ENCODE measurements at places on chromosomes 11 and 22. TPM values are rescaled to one million over a fixed set of nuclear protein-coding genes. Genes with fewer than 3 reads are reported as not detected.

Gene DGKZ
- 26.1 TPM for polyA plus RNA-seq

Gene DDX25
- polyA plus RNA-seq, result 0.51 TPM

Gene MED17
- polyA plus RNA-seq, result 30.8 TPM

Gene BLID
- 0.32 TPM for polyA plus RNA-seq

Gene C1QTNF5
- polyA plus RNA-seq, result 5.7 TPM

Gene GAS2L1
- polyA plus RNA-seq, result 9.8 TPM

Gene APOA4
- polyA plus RNA-seq, result 0.19 TPM

Gene SCGB1C1
- polyA plus RNA-seq, result not detected

DNA sequence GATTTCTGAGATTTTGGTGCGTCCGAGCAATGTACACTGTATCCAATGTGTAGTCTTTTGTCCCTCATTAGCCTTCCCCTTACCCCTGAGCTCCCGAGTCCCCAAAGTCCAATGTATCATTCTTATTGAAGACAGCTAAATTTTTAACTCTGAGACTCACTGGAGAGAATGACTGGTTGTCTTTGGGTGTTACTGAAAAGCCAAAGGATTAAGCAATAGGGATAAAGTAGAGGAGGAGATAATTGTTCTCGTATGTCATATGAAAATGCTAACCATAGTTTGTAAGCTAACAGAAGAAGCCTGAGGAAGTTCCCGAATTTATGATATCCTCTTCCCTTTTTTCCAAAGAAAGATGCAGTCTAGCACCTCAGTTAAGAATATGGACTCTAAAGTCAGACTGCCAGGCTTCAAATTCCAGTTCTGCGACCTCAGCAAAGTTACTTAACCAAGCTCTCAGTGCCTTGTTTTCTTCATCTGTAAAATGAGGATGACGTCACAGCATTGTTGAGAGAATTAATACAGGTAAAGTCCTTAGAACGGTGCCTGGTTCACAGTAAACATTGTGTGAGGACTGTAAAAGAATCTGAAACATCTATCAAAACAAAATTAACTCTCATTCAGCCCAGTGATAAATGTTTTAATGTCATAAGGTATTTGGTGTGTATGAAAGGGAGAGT is 1.6 kb upstream of the MSANTD2 start:
- no peaks in the 10 kb centered on the region for H3K36me3 ChIP-seq
- no peaks in the 10 kb centered on the region for H3K27me3 ChIP-seq
- peaks cover 8% of the 10 kb centered on the region for H3K4me1 ChIP-seq
- H3K27ac ChIP-seq, result no peak overlapping the region
- H3K4me3 ChIP-seq, result no peak overlapping the region
- no peak for DNase-seq

DNA sequence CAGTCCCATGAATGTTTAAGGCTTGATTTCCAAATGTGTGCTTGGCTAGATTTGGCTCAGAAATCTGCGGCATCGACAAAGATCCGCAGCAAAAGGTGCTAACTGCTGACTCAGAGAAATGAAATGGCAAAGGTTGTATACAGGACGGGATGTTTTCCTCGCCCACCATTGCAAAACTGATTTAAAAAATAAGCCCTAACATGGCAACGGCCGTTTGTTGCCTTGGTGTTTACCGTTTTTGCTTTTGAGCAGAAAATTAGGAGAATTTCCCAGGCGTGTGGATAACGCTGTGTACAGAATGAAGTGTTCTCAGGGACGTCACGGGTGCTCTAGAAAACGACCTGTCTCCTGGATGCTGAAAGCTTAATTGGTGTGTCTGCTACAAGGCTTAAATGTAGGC is 70.2 kb downstream of the ARHGAP8 start:
- H3K4me3 ChIP-seq, result no peak overlapping the region
- no peak overlapping the region for H3K27ac ChIP-seq
- H3K4me1 ChIP-seq, result no peaks in the 10 kb centered on the region
- H3K36me3 ChIP-seq, result no peaks in the 10 kb centered on the region

- H3K27ac ChIP-seq, result no peak overlapping the region
- no peak for DNase-seq
- no peaks in the 10 kb centered on the region for H3K4me1 ChIP-seq
- H3K4me3 ChIP-seq, result no peak overlapping the region
- no peaks in the 10 kb centered on the region for H3K27me3 ChIP-seq
Measured at GRCh38 chr22:49261616-49262015, 566.1 kb downstream of the BRD1 start.

DNA sequence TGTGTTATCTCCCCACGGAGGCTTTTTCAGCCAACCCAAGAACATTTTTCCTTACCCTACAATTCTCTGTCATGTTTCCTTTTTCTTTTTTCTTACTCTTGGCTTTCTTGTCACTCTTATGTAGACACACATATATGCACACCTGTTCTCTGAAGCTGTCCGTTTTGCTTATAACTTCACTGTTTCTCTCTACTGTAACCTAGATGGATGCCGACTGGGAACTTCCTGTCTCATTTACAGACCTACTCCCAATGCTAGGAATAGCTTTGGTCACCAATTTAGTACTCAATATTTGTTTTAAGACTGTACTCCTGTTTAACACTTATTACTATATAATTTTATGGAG is 9.9 kb upstream of the CASP12 start:
- DNase-seq, result no peak
- H3K4me3 ChIP-seq, result no peak overlapping the region
- H3K27me3 ChIP-seq, result no peaks in the 10 kb centered on the region
- H3K27ac ChIP-seq, result no peak overlapping the region
- no peaks in the 10 kb centered on the region for H3K36me3 ChIP-seq

- DNase-seq, result peak; percentile 76
- peaks cover 31% of the 10 kb centered on the region for H3K4me1 ChIP-seq
- no peaks in the 10 kb centered on the region for H3K27me3 ChIP-seq
- no peak overlapping the region for H3K4me3 ChIP-seq
Measured at GRCh38 chr11:12430954-12431595, 53.7 kb downstream of the PARVA start.

DNA sequence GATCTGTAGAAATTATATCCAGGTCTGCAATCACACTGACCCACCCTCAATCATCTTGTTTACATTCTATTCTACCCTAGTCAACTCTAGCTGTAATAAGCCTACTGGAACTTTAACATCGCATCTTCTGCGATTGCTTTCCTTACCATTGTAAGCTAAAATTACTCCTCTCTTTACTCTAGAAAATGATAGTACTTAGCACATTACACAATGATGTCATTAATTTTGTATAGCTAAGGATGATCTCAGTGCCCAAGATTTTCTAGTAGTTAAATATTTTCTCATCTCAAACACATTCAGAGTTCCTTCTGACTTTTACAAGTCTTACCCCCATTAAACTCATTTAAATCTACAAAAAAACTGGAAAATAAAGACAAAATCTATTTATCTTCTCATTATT is 39.6 kb upstream of the CTSC start:
- no peak overlapping the region for H3K4me3 ChIP-seq
- H3K4me1 ChIP-seq, result no peaks in the 10 kb centered on the region
- H3K27ac ChIP-seq, result no peak overlapping the region
- DNase-seq, result no peak
- no peaks in the 10 kb centered on the region for H3K27me3 ChIP-seq
- H3K36me3 ChIP-seq, result no peaks in the 10 kb centered on the region

- no peaks in the 10 kb centered on the region for H3K36me3 ChIP-seq
- no peak overlapping the region for H3K27ac ChIP-seq
- H3K27me3 ChIP-seq, result no peaks in the 10 kb centered on the region
Measured at GRCh38 chr11:120089036-120090001, 48.6 kb downstream of the TRIM29 start.

DNA sequence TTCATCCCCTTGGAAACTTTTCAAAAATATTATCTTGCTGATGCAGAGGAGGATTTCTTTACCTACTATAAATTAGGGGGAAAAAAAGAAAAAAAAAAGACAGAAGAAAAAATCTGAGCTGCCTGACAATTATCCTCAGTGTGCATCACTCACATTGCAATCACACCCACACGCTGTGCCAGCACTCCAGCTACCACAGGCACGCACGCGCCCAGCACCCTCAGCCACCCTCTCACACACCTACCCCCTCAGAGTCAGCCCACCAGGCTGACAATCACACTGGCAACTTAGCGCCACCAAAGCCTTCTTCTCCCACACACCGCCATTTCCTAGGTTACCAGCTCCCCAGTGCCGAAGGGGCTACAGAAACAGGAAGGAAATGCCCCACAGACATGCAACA is 236.1 kb downstream of the KCNA4 start:
- H3K4me3 ChIP-seq, result no peak overlapping the region
- no peak for DNase-seq
- no peaks in the 10 kb centered on the region for H3K36me3 ChIP-seq

DNA sequence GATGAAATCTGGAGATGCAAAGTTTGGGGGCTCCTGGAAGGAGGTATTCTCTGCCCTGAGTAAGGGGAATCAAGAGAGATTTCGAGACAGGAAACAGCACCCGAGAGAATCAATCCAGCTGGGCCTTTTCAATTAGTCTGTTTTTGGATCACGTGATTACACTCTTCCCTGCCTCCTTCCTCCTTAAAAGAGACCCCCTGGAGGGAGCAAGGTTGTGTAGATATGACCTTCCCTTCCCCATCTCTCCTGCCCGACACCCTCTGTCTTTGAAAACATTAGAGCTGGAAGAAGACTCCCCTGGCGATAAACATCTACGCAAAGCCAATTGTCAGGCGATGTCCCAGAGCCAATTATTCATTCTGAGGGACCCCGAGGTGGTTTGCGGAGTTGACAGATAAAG is 407.9 kb downstream of the MIAT start:
- H3K36me3 ChIP-seq, result no peaks in the 10 kb centered on the region
- no peaks in the 10 kb centered on the region for H3K27me3 ChIP-seq
- H3K4me3 ChIP-seq, result no peak overlapping the region
- no peak for DNase-seq
- no peak overlapping the region for H3K27ac ChIP-seq

All from ovary (tissue), 10 donors.